GM19239 (cell line): ENCODE measurements at places on chromosomes 4 and X.

GRCh38 chrX:1025413-1025812 lies 187.0 kb downstream of the CRLF2 start:
- DNase-seq, result no peak

- no peak for DNase-seq
These were observed 31.5 kb downstream of the HS3ST1 start for GRCh38 chr4:11397146-11397545.

GRCh38 chrX:41067721-41068120 lies 17.5 kb upstream of the USP9X start:
- no peak for DNase-seq

DNA sequence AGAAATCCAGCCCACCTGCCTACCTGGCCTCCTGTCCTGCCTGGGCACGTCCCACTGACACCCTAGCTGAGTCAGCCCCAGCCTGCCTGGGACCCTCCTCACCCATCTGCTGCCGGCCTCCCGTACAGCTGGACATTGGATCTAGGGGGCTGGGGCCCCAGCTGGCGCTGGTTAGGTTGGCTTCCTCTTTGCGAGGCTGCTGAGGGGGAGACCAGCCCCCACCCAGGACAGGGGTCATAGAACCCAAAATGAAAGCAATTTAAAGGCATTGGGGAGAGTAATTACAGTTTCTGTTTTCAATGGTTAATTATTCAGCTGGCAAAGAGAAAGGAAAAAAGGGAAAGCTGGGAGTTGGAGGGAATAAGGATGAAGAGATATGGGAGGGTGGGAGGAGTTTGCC lies 15.8 kb downstream of the EFNB1 start:
- no peak for DNase-seq

DNA sequence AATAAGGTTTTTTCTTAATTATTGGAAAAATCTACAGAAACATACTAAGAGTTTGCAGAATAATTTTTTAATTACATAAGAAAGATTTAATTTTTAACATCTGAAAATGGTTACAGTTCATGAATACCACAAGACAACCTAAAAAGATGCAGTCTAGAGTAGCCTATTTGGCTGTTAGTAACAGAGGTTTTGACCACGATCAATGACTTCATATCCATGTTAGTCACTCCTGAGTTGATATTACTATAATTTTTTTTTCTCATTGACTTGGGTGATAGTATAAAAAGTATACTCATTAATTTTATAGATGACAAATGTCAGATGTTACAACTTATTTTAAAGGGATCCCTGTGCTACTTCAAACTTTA lies 272.5 kb downstream of the DCTD start:
- DNase-seq, result no peak

DNA sequence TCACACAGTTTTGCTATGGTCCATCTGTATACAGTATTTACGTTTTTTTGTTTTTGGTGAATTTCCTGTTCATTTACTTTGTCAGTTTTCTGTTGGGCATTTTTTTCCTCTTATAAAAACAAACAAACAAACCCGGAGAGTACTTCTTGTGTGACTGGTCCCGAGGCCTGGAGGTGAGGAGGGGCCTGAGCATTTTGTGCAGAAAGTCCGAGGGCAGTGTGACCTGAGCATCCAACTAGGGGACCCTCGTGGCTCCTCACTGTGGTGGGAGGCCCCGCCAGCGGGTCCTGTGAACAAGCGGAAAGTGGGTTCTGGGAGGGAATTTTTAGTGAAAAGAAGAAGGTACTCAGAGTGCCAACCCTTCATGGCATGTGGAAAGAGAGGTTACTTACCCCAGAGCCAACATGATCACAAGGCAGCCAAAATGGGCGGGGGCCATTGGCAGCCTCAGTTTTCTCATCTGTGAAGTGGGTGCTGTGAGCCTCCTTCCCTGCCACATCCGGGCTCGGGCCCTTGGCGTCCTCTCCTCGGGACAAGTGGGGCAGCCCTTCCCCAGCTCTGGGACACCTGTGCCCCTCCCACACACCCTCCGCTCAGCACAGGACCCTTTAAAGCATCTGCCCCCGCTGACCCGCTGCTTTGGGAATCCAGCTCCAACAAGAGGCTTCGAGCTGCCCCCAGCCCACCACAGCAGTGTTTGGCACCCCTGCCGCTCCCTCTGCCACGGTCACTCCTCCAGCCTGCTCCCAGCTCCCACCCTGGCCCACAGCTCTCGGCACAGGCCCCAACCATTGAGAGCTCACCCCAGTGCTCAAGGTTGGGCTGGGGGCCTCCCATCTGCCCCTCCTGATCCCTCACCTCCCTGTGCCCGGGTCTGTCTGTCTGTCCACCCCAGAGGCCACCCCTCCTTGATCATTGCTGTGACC lies 22.8 kb upstream of the GPR78 start:
- DNase-seq, result no peak

DNA sequence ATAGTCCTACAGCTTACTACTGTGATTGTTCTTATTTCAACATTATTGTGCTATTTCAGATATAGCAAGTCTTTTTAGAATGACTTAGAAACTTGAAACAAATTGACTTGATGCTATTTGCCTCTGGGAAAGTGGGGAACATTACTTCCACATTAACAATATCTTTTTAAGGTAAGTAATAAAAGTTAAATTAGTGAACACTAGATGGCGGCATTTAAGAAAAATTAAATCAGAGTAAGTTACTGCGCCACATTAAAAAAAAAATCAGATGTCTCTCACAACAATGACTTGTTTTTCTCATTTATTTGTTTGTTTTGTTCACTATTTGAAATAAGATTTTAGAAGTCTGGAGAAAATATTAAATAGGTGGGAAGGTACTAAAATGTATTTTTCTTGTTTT lies 1026.9 kb upstream of the SLIT2 start:
- DNase-seq, result no peak

GRCh38 chr4:73850261-73850970 lies 2.7 kb upstream of the PF4V1 start:
- no peak for DNase-seq
